T-helper 9 cell (primary cell): ENCODE measurements at places on chromosomes 16 and 17.

DNA sequence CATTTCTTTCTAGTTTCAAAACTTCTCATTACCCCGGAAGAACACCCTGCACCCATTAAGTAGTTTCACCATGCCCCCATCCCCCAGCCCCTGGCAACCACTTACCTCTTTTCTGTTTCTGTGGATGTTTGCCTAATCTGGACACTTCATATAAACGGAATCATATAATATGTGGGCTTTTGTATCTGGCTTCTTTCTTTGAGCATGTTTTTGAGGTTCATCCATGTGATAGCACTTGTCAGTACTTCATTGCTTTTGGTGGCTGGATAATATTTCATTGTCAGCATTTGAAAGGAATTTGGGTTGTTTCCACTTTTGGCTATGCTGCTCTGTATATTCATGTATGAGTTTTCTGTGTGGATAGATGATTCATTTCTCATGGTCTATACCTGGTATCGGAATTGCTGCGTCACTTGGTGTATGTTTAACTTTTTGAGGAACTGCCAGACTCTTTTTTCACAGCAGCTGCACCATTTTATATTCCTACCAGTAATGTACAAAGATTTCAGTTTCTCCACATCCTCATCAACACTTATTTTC is 30.0 kb upstream of the SLC5A10 start:
- no peak for DNase-seq

DNA sequence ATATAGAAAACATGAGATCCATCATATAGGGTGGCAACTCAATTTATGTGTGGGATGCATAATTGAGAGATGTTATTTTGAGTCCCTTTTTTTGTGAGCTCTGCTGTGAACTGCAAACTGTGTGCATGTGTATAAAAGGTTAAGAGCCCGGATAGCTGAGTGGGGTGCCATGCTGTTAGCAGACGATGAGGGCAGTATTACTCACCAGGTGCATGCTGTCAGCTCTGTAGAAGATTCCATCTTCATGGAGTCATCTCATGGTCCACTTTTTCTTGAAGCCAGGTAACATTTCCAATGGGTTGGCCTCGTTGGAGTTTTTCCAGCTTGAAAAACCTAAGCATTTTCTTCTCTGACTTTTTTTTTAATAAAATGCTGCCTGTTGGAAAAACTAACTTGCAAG is 43.0 kb upstream of the RHBDL3 start:
- DNase-seq: no peak

DNA sequence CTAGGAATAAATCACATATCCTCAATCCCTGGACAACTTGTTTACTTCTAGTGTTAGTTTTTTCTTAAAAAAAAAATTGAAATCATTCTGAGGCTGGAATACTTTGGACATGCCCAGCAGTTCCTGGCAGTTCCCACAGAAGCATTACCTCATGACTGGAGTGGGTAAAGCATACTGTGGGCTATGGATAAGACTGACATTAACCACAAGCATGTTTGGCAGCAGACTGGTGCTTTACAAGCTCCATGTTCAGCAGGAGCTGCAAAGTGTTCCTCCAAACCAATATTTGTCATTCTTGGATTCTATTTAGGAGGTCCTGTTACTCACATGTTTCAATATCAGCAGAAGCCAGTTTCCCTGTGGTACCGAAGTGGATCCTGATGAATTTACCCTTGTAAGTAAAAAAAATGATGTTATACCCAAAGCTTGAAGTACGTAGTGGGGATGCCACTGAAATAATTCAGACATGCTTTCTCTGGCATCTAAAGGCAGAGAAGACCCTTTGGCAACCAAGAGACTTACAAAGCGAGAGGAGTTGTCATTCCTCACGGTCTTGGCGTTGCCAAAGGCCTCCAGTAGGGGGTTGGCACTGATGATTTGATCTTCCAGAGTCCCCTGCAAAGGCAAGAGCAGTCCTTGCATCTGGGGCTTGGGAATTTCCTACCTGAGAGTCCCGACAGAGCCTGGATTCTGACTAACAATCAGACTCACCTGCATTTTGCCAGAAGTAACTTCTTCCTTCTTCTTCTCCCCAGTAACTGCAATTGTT is 4.9 kb downstream of the MYH1 start:
- DNase-seq: no peak

DNA sequence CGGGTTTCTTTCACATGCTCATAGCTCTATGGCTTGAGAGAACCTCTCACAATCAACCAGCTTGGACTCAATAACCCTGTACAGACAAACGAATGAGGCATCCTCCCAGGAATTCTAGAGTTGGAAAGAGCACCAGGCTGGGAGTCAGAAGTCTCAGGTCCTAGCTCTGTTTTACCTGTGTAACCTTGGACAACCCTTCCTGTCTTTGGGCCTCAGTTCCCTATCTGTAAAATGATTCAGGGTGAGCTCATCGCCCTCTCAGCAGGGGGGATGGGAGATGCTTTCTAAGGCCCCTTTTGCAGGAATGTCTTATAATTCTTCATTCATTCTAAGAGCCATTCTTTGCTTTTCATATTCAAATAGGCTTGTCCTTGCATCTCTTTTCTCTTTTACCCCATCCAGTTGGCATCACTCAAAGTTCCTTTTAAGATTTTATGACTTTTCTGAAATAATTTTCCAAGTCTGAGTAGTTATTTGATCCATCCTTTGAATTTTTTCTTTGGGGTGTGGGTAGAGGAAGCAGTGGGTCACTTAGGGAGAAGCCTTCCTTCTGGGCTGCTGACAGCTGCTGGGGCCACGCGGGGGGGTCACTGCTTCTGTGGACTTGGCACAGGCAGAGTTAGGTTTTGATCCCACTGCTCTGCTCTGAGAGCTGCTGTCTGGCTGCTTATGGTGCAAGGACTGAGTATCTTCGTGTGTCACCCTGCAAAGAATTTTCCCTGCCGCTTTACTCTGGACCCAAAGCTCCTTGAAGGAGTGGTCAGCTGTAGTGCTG is 102.7 kb downstream of the UTP18 start:
- no peak for DNase-seq

DNA sequence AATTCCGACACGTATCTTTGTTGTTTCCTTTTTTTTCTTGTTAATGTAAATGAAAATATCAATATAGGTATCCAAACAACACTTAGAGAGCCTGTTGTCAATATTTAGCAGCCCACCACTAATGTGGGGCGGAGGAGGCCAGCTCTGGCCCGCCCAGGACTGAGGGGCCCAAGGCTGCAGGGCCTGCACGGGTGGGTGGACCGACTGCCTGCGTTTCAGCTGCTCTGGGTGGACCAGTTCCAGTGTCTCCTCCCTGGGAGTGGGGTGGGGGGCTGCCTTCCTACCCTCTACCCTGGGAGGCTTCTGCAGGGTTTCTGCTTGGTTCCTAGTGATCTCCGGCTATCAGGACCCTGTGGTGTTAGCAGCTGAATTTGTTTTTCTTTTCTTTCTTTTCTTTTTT is 15.9 kb upstream of the ADGRG1 start:
- no peak for DNase-seq

- DNase-seq: no peak
Observed at GRCh38 chr17:75313941-75314551, 24.8 kb upstream of the SLC25A19 start.

- no peak for DNase-seq
Observed at GRCh38 chr17:80564545-80564944, 19.9 kb downstream of the RPTOR start.

DNA sequence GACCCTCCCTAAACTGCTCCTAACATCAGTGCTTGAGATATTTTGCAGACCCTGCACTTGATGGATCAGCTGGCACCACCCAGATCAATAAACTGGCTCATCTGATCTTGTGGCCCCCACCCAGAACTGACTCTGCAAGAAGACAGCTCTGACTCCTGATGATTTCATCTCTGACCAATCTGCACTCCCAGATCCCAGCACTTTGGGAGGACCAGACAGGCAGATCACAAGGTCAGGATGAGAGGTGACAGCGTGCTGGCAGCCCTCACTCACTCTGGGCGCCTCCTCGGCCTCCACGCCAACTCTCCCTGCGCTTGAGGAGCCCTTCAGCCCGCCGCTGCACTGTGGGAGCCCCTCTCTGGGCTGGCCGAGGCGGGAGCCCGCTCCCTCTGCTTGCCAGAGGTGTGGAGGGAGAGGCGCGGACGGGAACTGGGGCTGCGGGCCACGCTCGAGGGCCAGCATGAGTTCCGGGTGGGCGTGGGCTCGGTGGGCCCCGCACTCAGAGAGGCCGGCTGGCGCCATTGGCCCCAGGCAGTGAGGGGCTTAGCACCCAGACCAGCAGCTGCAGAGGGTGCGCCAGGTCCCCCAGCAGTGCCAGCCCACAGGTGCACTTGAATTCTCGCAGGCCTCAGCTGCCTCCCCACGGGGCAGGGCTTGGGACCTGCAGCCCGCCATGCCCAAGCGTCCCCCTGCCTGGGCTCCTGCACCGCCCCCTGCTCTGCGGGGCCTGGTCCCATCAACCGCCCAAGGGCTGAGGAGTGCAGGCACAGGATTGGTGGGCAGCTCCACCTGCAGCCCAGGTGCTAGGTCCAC is 2.4 kb upstream of the C16orf54 start:
- DNase-seq: no peak

DNA sequence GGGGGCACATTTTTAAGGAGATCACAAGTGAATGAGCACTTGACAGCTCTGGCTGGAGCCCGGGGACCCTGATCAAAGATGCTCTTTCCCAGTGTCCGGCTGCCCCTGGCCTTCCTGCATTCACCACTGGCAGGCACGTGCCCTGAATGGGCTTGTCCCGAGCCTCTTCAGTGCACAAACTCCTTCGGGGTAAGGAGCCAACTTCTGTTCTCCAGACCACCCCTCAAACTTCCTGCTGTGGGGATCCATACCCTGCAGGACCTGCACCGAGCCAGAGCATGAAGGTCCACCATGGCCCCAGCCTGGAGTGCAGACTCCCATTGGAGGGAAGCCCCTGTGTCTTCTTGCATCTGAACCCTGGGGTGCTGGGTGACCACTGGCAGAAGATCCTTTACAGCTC is 9.8 kb upstream of the SLC12A3 start:
- DNase-seq: no peak

DNA sequence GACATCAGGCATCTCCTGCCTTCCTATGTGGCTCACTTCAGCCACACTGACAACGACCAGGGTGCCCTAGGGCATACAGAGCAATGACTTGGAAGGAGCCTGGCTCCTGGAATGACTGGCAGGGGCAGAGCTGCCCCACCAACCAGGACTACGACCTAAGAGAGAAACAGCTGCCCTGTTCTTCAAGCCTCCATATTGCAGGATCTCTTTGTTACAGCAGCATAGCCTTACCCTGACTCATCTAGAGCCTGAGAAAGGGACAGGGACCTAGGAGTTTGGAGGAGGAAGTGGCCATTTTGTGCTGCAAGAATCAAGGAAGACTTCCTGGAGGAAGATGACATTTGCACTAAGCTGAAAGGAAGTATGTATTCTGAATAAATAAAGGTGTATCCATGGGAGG is 49.6 kb downstream of the GSG1L start:
- no peak for DNase-seq

DNA sequence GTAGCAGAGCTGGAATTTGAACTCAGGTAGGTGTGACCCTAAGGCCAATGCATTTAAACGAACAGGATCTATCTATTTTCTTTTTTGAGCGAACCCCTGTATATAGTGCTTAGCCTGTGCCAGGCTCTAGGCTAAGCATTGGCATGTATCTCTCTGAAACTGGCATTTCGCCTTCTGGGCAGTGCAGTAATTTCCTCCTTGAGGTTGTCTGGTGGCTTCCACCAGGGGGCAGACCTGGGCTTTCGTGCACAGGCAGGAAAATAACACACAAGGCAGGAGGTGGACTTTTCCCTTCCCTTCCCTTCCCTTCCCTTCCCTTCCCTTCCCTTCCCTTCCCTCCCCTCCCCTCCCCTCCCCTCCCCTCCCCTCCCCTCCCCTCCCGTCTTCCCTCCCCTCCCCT is 34.4 kb upstream of the PRKCB start:
- peak; percentile 82 for DNase-seq

- no peak for DNase-seq
Observed at GRCh38 chr17:57782647-57783337, 37.7 kb upstream of the CCDC182 start.

DNA sequence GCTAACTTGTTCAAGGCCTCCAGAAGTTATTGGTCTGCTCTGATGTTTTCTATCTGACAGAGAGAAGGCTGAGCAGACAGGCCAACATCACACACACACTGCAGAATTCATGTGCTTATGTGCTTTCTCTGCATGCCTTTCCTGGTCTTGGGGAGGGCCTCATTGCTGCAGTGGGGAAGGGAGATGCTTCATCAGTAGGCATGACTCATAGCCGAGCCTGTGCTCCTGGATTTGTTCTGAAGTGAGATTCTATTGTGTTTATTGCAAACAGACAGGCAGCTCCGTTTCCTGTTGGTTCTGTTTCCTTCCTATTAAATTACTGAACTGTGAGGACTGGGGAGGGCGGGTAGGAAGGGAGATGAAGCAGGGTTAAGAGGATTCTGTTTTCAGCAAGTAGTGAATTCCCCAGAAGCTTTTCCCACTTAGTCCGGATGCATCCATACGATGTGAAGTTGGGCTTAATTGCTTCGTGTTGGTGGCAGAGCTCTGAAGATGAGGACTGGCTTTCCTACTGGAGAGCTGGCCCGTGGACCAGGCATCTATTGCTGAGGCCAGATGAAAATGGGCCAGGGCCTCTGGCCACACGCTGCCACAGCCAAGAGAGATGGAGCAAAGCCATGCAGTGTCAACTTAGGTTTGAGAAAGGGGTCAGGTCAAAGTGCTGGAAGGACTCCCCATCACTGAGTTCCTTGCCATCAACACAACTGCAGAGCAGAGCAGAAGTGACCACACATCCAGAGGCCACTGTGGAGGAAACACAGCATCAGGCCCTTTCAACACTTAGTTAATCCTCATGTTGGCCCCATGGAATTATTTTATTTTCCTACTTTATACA is 179.3 kb downstream of the UTP18 start:
- DNase-seq: no peak

- no peak for DNase-seq
Observed at GRCh38 chr17:50459756-50460155, 8.9 kb downstream of the CHAD start.

- DNase-seq: no peak
Observed at GRCh38 chr16:83842756-83843507, 35.2 kb downstream of the HSBP1 start.

- DNase-seq: no peak
Observed at GRCh38 chr17:48597778-48598631, 4.4 kb upstream of the HOXB5 start.

GRCh38 chr16:79409978-79410377 is 190.6 kb downstream of the MAF start:
- DNase-seq: no peak

DNA sequence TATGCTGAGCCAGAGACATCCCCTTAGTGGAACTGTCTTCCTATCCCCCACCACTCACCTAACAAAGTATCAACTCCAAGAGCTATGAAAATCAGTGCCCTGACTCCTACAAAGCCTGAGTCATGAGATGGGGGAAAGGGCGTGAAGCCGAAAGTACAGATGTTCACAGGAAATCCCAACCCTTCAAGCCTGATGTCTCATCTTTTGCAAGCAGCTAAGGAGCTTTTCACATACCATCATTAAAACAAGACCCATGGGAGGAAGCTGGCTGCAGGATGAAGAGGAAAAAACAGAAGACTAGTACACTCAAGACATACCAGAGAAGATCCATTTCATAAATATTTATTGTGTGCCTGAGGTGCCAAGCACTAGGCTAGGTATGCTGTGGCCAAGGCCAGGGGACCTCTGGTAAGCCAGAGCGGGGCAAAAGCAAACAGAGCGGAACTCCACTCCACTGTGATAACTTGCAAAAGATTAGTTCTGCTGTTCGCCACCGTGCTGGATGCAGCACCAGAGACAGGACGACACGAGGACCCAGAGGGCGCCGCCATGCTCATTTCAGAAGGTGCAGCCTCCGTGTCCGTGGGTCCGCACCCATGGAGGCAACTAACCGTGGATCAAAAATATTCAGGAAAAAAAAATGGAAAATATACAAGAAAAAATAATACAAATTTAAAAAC is 4.5 kb upstream of the MNT start:
- DNase-seq: no peak
